ENCODE measurements at places on chromosomes 4 and X.

DNA sequence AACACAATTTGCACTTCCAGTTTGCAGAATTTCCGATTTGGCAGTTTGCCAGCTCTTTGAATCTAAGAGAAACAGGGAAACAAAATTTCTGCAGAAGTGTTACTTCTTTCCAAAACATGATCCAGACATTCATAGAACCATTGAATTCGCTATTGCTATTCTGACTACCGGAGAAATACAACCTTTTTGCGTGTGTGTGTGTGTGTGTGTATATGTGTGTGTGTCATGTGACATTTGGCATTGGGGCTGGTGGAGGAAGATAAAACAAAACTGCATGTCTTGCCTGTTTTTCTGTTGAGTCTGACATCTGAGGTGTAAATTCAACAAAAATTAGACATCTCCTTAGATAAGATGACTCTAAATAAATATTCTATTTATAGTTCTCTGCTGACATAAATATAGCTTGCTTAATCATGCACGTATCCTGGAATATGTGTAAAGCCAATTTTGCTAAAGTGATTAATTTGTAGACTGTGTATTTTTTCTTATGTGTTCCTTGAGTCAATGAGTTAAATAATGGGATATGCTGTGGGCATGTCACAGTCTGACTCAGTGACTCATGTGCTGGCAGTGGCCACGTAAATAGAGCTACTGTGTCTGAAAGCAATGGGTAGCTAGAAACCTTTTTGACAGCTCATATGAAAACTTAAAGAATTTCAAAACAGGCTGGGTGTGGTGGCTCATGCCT, 98.9 kb downstream of the HPGD start:
- no peak for DNase-seq

DNA sequence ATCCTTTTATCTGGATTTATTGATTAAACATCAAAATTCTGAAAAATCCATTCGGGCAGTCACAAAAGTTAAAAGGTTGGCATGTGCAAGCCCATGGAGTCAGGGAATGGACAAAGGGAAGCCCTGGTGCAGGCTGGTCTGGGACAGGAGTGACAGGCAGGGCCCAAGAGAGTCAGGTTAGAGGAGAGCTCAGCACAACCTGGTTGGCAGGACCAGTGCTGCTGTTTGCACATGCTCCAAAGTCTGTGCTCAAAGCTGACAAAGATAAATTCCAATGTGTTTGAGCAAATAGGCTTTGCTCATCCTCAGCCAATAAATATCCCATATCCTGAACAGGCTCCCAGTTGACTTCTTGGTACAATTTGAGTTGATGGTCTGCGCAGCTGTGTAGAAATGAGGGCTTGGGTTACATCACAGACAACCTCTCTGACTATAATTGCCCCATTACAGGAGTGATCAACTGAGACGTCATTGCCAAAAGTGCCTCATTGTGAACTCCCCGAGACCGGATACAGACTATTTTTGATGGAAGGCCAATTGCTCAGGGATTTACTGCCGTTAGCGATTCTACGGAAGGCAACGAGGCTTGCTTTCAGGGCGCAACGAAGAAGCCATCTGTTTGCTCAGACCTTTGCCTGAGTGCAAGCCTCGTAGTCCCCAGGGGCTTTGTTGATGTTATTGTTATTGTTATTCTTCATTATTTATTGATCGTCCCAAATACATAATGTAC, 1008.1 kb upstream of the TENM3 start:
- no peak for DNase-seq

DNA sequence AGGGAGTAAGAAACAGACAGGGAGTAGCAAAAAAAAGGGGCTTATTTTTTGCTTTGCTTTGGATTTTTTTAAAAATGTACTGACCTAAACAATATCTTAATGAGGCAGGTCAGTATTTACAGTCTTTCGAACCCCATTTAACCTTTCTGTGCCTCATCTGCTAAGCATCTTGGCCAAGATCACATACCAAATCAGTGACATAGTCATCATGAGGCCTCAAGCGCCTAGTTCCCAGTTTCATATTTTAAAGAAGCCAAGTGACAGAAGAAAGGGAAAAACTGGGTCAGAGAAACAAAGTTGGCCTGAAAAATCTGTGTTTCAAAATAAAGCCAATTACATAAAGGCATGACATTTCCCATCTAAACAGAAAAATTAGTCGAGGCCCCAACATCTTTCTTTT, 94.6 kb upstream of the WDR44 start:
- no peak for DNase-seq

DNA sequence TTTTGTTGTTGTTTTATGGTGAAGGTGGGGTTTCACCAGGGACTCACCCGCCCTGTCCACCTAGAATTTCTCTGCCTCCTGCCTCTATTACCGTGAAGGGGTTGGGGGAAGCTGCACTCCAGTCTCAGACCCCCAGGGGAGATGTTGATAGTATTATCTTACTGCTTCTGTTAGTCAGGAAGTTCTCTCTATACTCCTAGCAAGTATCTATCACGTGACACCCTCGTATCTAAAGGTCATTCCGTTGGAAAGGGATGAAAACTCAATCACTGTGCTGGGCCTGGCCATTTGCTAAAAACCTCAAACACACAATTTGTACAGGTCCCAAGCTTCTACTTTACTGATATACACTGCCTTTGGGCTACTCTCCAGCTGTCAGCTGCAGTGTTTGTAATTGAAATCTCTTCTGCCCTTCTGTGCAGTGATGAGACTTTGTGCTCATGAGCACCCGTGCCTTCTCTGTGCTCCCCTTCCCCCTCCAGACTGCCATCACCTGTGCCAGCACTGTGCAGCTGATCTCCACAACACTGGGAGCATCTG, 188.5 kb upstream of the ANXA3 start:
- DNase-seq, result no peak

DNA sequence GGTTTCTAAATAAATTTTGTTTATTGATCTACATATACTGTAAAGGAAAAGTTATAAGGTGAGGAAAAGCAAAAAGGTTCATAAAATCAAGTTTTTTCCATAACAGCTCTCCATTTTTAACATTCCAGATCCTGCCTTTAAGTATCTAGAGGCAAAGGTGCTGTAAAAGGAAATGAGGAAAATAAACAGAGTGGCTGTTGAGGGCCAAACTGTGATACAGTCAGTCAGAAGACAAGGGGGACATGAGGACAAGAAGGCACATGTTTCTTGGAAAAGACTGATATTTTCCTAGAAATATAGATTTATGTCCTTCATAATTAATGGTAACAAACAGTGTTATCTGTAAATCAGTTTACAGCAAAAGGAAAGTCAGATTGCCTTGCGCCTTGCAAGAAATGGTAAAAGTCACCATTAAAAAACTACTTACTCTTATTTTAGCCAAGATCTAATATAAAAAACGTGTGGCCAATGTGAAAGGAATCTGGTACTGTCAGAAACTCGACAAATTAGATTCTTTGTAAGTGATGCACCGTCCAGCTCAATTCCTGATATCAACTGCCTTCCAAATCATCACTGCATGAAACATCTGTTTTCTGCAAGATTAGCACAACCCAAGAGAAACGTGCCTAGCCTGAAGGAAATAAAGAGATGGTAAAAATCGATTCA, 34.0 kb upstream of the VEGFD start:
- DNase-seq, result no peak

- no peak for DNase-seq
Observed at GRCh38 chrX:149398027-149398426, 107.1 kb downstream of the IDS start.

DNA sequence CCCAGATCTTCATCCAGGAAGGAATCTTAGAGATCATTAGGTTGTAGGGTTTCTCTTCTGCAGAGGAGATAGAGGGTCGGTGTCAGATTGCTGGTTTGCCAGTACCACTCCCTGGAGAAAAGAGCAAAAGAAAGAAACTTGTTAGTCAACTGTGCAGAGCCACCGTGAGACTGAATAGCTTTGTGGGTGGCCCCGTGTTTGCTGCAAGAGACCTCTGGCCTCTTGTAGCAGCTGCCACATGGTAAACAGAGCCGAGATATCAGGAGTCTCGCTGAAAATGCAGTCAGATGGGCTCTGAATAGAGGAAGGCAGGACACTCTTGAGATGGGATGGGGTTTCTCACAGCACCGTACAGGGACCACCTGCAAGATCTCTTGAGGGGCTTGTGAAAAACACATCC, 149.7 kb downstream of the PTTG2 start:
- DNase-seq, result no peak

GRCh38 chrX:115584696-115585095, 23.7 kb downstream of the PLS3 start:
- DNase-seq, result no peak

- DNase-seq, result no peak
Observed at GRCh38 chr4:85807247-85807950, 332.4 kb downstream of the ARHGAP24 start.

- DNase-seq, result no peak
Observed at GRCh38 chrX:40632199-40632598, 9.0 kb downstream of the MPC1L start.

- no peak for DNase-seq
Observed at GRCh38 chr4:22514001-22514400, 1.9 kb downstream of the ADGRA3 start.

DNA sequence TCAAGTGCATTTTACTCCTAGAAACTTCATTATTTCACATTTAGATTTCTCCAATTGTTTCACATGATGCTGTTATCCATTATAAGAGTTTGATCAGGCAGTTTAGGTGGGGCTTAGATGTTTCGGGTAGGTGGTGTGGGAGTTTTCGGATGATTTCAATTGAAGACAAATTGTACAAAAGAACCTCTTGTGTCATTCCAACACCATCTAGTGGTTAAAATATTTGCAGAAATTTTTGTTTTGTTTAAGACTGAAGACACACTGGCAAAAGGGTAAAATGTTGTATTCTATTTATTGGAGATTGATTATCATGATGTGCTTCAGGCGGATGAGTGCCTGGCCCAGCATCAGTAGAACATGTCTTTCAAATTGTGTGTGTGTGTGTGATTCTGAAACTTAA, 212.7 kb downstream of the SH3BGRL start:
- no peak for DNase-seq

DNA sequence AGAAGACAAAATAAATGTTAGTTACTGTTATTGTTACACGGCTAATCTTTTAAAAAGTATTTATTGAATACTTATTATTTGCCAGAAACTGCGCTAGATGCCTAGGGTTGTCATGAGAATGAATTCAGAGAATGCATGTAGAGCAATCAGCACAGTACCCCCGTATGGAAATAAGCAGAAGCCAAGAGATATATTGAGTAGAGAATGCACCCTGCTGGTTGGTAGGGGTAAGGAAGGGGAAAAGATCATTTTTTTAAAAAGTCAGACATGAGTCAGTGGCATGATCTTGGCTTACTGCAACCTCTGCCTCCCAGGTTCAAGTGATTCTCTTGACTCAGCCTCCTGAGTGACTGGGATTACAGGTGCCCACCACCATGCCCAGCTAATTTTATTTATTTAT, 13.1 kb upstream of the DRP2 start:
- DNase-seq, result no peak

GRCh38 chr4:97987019-97987648, 156.1 kb downstream of the STPG2 start:
- DNase-seq, result no peak

DNA sequence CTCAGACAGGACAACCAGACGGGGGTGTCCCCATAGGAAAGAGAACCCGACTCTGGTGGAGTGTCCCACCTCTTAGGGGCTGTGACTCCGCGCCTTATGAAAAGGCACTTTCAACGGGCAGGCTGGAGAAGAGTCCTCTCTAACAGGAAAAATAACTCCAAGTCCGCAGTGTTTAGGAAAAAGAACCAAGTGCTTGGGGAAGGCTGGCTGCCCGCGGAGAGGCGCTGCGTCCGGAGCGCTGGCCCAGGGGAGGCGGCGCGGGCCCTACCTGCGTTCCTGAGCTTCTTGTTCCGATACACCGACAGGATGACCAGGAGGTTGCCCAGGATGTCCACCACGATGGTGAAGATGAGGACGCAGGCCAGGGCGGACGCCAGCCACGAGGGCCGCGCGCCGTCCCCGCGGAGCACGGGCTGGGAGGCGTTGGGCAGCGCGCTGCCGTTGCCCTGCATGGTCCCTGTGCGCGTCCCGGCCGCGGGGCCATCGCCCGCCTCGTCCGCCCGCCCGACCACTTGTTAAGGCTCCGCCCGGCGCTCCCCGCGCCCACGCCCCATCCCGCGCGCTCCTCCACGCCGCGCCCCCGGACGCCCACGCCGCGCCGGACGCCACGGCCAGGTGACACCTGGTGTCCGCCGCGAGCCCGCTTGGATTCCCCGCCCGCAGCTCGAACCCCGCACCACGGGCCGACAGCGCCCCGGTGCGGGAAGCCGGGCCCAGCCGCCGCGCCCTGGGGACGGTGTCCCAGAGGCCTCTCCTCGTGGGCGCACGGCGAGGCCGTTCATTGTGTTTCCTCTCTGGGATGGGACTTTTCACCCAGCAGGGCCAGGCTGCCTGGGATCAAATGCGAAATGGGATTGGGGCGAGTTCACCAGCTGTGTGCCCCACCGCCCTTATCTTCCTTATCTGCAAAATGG, at the start of gene MTNR1A:
MTNR1A (minus strand) TSS at position 654 of the 914 bp plus-strand sequence; CDS start at position 452, 202 bp downstream.
- peak; percentile 51 for DNase-seq

GRCh38 chrX:154327038-154327820, 31.6 kb downstream of the TKTL1 start:
- DNase-seq, result no peak

GRCh38 chr4:113444386-113444785, 317.2 kb downstream of the CAMK2D start:
- no peak for DNase-seq

DNA sequence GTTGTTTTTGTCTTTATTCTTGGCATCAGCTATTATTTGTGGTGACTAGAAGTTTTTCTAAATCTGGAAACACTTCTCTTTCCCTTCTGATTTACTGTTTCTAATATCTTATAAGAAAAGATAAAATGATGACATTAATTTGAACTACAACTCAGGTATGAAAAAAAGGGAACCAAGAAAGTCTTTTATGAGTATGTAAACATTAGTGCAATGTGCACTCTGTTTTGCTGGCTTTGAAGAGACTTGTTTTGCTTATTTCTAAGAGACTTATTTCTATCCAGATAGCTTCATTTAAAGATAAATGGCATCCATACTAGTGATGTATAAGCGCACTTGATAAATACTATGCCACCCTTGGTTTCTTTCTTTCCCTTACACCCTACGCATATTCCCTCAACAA, 10.1 kb upstream of the AMBN start:
- DNase-seq, result no peak

DNA sequence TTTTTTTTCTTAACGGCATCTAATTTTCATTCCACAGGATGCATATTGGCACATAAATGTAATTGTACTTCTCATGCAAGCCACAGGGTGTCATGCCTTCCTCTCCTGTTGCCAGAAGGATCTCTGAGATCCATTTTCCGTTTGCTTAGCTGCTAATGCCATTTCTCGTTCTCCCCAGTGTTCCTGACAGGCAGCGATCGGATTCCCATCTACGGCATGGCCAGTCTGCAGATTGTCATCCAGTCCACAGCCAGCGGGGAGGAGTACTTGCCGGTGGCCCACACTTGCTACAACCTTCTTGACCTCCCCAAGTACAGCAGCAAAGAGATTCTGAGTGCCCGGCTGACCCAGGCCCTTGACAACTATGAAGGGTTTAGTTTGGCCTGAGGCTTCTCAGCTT, 8.9 kb upstream of the NAP1L5 start:
- no peak for DNase-seq

DNA sequence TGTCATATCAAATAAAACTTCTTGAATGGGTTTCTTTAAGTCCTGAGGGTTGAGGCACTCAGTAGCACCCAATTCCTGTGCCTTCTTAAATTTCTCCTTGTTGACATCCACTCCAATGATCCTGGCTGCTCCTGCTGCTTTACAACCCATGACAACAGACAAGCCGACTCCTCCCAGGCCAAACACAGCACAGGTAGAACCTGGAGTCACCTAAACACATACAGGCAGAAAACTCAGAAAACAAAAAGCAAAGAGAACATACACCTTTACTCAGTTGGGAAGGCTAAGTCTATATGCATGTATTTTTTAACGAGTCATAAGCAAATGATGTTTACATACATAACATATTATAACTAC, 10.3 kb downstream of the ADH6 start:
- DNase-seq, result no peak

GRCh38 chrX:20029728-20030127, 38.9 kb upstream of the BCLAF3 start:
- DNase-seq, result no peak
